ENCODE measurements at places on chromosomes 3 and 15.

DNA sequence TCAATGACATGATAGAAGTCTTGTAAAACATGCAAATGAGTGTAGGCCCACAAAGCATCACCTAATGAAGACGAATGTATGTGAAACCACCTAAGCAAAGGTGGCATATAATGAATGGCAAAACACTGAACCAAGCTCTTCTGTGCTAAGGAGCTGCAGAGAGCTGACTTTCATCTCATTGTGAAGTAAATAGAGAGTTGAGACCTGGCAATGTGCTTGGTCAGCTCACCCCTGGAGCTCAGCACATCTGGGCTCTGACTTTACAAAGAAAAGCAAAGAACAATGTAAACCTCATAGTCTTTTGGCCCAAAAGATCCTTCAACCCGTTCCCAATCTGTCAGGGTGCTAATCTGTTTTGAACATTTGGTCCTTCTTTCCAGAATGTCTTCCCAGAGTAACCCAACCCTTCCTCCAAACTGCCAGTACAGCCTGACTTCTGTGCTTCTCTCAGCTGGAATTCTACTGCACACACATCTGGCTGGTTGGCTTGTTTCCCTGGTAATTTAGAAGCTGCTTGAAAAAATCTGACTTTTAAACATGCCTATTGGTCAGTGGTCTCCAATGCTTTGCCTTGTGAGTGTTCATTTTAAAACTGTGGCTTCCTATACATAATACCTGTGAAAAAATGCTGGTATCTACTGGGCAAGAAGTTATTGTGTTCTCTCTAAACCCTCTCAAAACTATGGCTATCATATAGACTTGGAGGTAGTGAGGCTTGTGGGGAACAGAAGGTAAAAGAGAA lies 101.7 kb downstream of the CD200R1L start:
- no peak for DNase-seq

GRCh38 chr3:152769523-152769922 lies 65.4 kb upstream of the P2RY1 start:
- DNase-seq = no peak

GRCh38 chr3:140165781-140166180 lies 230.8 kb downstream of the CLSTN2 start:
- no peak for DNase-seq

DNA sequence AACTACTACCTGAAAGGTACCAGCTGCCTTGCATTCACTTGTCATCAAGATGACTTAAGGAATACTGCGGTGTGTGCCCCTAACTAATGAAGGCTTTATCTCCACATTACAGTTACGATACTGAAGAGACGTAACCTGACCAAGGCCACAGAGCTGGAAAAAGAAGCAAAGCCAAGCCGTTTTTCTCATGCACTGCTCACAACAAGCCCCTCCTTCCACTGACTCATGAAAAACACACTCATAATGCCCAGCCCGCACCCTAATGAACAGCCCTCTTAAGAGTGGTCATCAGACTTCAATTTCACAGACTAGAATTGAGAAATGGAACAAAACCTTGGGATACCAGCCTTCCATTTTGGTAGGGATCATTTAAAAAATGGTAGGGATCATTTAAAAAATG lies 11.6 kb downstream of the PSMD6 start:
- no peak for DNase-seq

- no peak for DNase-seq
These were observed 15.3 kb upstream of the TNFSF10 start for GRCh38 chr3:172538368-172539151.

DNA sequence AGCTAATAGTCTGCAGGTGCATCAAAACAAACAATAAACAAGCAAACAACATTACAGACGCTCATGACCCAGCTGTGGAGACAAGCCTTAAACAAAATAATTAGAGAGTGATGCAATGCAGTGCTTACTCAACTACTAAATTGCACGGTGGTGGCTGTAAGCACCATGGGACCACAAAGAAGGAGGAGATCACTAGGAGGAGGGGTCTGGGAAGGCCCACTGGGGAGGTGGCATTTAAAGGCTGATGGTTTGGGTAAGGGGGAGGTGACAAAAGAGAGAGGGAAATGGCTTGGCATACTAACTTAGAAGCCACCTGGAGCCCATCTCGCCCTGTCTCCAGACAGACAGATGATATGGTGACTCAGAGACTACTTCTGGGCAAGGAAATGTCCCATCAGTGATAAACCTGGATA lies 516.7 kb downstream of the FOXP1 start:
- DNase-seq = peak; percentile 42

DNA sequence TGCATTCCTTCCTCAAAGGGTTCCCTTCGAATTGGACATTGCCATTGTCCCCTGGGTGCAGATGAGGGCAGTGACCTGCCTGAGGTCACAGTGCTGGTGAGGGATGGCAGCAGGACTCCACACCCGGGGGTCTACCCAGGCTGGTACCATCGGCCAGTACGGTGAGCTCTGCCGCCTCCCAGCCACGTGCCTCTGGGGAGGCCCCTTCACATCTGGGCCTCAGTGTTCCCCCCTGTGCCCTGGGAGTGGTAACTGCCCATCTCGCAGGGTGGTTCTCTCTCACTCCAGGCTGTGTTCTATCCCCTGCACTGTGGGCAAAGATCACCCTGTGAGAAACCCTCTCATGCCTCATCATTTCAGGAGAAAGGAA lies 99.4 kb upstream of the IQSEC1 start:
- no peak for DNase-seq

- no peak for DNase-seq
These were observed 5.6 kb downstream of the AHSG start for GRCh38 chr3:186618318-186618938.

GRCh38 chr15:42084465-42085235 lies 9.7 kb downstream of the PLA2G4D start:
- peak; percentile 28 for DNase-seq

DNA sequence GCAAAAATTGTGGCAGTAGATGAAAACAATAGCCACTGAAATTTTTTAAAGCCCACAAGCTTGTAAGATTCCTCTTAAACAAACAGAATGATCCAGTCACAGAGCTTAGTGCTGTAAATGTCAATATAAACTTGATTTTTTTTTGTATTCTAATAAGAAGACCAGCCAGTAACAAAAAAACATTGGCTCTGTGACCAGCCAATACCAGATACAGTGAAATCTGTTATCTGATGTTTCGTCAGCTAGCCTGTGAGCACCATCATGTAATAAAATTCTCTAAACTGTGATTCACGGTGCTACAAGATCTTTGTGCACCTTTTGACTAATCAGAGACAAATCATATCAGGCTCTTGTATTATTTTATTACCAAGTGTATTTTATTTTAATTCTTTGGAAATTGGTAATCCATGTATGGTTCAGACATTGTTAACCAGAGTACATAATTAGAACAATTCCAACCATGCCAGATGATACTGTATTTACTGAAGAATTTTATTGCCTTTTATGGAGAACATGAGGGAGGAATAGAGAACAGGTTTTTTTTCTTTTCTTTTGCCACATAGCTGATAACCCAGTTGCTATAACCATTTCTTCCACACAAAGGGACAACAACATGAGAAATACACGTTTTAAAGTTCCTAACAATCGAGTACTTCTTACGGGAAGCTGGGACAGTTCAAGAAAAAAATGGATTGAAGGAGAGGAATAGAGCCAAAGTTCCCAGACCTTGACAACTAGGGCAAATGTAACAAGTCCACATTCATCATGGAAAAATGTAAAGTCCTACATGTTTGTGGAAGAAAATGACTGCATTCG lies 71.9 kb downstream of the FILIP1L start:
- DNase-seq = no peak

DNA sequence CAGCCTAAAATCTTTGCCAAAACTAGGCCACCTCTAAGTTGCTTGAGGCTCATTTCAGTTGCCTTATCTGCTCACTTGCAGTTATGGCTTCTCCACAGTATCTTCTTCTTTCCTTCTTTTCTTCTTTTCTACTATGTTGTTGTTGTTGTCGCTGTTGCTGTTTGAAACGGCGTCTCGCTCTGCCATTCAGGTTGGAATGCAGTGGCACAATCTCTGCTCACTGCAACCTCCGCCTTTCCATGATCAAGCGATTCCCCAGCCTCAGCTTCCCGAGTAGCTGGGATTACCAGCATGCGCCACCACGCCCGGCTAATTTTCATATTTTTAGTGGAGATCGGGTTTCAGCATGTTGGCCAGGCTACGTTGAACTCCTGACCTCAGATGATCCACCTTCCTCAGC lies 210.8 kb upstream of the NR2F2 start:
- DNase-seq = no peak

- DNase-seq = no peak
These were observed 201.8 kb upstream of the ZNF385D start for GRCh38 chr3:21952856-21953255.

DNA sequence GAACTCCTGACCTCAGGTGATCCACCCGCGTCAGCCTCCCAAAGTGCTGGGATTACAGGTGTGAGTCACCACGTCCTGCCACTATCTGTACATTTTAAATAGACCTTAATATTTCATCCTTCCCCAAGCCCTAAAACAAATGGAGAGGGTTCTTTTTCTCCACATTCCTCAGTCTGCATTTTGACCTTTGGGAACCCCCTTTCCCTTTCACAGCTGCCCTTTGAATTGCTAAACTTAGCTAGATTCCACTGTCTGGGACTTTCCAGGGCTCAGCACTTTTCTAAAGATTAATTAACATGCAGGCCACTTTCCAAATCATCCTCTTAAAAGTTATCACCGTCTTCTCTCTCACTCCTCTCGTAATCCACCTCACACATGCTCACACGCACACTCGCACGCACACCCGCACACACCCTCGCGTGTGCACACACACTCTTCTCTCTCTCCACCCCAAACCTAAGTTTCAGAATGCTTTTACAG lies 124.2 kb downstream of the TMCO5A start:
- DNase-seq = no peak

GRCh38 chr15:101307048-101307896 lies 12.2 kb upstream of the SNRPA1 start:
- DNase-seq = no peak

DNA sequence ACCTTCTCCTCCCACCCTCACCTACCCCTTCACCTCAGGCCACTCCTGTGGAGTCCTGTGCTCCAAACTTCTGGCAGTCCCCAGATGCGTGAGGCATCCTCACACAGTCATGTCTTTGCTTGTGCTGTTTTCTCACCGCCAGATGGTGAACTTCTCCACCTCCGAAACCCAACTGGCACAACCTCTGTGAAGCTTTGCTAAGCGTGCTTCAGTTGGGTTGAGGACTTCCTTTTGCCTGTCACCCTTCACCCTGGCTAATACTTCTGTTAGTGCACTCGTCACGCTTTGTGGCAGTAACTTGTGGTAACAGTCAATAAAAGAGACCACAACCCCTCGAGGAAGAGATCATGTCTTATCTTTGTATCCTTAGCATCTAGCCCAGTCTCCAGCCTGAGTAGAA lies 42.0 kb upstream of the SKOR1 start:
- no peak for DNase-seq

GRCh38 chr3:129673897-129674797 lies 67.7 kb upstream of the PLXND1 start:
- no peak for DNase-seq

DNA sequence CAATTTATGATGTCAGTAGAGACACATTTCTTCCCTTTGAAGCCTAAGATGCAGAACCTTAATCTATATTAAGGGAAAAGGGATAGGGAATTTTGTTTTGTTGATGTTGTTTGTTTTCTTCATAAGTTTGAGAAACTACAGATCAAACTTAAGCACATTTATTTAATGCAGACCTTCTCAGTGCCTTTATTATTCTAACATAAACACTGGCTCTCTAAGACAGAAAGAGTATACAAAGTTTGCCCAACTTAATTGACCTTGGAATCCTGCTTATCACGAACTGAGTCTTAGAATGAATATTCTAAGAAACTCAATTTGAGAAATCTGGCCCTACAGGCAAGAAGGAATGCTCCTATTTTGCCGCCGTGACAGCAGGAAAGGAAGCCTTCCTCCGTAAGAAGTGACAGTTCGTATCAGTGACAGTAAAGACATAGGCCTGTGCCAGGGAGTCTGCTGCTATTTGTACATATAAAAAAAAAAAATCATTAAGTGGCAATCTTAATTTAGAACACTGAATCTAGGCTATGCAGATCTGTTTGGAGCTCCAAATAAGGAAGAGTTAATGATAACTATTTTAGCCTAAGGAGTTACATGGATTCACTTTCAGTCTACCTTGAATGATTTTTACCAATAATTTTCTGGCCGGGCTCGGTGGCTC lies 8.8 kb upstream of the IMPG2 start:
- no peak for DNase-seq

GRCh38 chr3:121817753-121818152 lies 17.1 kb downstream of the IQCB1 start:
- DNase-seq = no peak

GRCh38 chr3:14412831-14413380 lies 10.5 kb downstream of the SLC6A6 start:
- DNase-seq = no peak

- no peak for DNase-seq
These were observed 4.4 kb upstream of the CLDN11 start for GRCh38 chr3:170414202-170414663.

DNA sequence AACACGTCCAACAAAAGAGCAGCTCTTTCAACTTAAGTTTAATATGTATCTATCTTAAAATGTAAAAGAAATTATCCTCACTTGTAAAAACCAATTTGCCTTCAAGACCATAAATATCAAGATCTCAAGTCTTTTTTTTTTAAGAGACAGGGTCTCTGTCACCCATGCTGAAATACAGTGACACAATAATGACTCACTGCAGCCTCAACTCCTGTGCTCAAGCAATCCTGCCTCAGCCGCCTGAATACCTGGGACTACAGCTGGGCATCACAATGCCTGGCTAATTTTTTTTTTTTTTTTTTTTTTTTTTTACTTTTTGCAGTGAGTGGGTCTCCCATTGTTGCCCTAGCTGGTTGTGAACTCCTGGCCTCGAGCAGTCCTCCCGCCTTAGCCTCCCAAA lies 26.0 kb downstream of the ACAP2 start:
- no peak for DNase-seq

GRCh38 chr15:88918738-88919137 lies 5.6 kb upstream of the MFGE8 start:
- DNase-seq = peak; percentile 14

GRCh38 chr15:47516558-47516957 lies 200.7 kb upstream of the SEMA6D start:
- DNase-seq = no peak

DNA sequence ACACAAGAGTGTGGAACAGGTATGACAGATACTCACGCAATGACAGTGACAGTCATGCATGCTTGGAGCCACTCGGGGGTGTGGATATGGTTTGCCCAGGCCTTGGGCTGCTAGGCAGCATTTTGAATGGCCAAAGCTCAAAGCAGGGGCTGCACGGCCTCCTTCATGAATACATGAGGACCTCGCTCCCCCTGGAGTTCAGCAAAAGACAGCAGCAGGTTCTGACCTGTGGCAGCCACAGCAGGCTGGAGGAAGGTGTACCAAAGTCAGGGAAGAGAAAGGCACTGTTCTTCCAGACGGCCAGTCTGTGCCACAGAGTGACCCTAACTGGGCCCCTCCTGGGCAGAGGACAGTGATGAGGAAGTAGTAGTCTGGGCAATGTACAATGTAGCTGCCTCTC lies 88.2 kb upstream of the C2CD4B start:
- no peak for DNase-seq

GRCh38 chr15:45529613-45530012 lies 7.1 kb upstream of the SLC30A4 start:
- DNase-seq = no peak

- DNase-seq = no peak
These were observed 44.3 kb upstream of the ACAD9 start for GRCh38 chr3:128835096-128835495.

Data from activated T-helper 9 cell treated with anti-CD3 and anti-CD28 coated beads, Interleukin-2, amount 50 U/mL, for 16 hours (primary cell).